CD8-positive, alpha-beta memory T cell (primary cell): ENCODE measurements at places on chromosomes 3 and 15. TPM values are rescaled to one million over a fixed set of nuclear protein-coding genes. Genes with fewer than 3 reads are reported as not detected.

DNA sequence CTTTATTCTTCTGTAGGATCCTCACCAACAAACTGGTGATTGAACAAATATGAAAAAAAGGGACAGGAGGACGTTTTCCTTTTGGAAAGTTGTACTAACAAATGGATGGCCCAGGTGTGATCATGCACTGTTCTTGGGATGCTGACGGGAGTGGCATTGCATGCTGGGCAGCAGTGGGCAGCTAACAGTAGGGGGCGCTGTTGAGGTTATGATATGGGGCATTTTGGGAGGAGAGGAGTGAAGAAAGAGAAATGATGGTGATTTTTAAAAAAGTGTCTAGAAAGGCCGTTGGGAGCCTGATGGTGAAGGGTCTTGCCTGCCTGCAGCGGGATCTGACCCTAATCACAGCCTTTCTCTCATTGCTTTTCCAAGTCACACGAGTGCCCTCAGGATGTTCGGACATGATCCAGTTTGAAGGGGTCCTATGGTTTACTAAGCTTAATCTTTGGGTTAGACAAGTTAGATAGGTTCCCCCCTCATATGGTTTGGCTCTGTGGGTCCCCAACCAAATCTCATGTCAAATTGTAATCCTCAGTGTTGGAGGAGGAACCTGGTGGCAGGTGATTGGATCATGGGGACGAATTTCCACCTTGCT is 46.2 kb upstream of the PRTG start:
- no peaks in the 10 kb centered on the region for H3K27me3 ChIP-seq
- no peak overlapping the region for H3K4me3 ChIP-seq
- no peak overlapping the region for H3K27ac ChIP-seq
- peak; percentile 11 for DNase-seq
- H3K36me3 ChIP-seq: no peaks in the 10 kb centered on the region

DNA sequence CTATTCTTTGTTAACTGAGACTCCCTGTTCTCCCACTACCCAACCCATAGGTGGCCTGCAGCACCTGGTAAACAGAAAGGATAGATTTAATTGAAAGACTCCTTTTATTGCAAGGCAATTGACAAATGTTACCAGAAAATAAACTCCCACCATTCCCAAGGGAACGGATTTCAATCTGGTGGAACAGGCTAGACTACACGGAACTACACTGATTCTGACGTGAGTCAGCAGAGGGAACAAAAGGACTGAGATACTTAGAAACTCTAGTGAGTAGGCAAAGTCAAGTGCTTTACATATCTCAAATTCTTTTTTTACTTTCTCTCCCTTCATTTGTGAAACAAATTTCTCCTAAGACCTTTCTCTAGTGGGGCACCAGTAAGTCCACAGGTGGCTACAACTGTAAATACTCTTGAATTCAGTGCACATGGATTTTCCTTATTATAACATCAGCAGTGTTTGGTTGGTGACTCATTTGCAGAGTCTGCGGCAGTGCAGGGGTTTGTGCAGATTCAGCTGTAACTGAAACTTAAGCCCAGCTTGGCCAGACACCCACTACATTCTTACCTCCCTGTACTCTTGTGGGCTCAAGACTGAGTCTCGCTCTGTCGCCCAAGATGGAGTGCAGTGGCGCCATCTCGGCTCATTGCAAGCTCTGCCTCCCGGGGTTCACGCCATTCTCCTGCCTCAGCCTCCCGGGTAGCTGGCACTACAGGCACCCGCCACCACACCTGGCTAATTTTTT is 34.3 kb upstream of the PLSCR2 start:
- no peaks in the 10 kb centered on the region for H3K36me3 ChIP-seq
- no peak for DNase-seq
- H3K4me3 ChIP-seq: no peak overlapping the region
- H3K4me1 ChIP-seq: no peaks in the 10 kb centered on the region
- H3K27me3 ChIP-seq: no peaks in the 10 kb centered on the region
- H3K27ac ChIP-seq: no peak overlapping the region

GRCh38 chr15:66982816-66983215 is 82.6 kb upstream of the SMAD3 start:
- no peak for DNase-seq
- no peak overlapping the region for H3K27ac ChIP-seq
- H3K27me3 ChIP-seq: no peaks in the 10 kb centered on the region
- no peaks in the 10 kb centered on the region for H3K36me3 ChIP-seq
- no peak overlapping the region for H3K4me3 ChIP-seq

GRCh38 chr15:42097018-42097417 is 2.7 kb upstream of the PLA2G4D start:
- H3K27me3 ChIP-seq: no peaks in the 10 kb centered on the region
- H3K4me1 ChIP-seq: no peaks in the 10 kb centered on the region
- no peak for DNase-seq
- H3K36me3 ChIP-seq: no peaks in the 10 kb centered on the region
- H3K4me3 ChIP-seq: no peak overlapping the region
- no peak overlapping the region for H3K27ac ChIP-seq

Gene SPESP1
- 0.86 TPM for total RNA-seq

Gene LRRK1
- 0.31 TPM for total RNA-seq

Gene PROK2
- total RNA-seq: 0.28 TPM
